ENCODE measurements at places on chromosomes 5 and 9. TPM values are rescaled to one million over a fixed set of nuclear protein-coding genes. Genes with fewer than 3 reads are reported as not detected.
A peak's percentile ranks its signal among the peaks of the same experiment; 100 is the strongest.

KIF3A gene
- total RNA-seq: 13.0 TPM

PCDHA1 gene
- under 0.01 TPM for total RNA-seq

RNF130 gene
- total RNA-seq: 9.7 TPM

DNA sequence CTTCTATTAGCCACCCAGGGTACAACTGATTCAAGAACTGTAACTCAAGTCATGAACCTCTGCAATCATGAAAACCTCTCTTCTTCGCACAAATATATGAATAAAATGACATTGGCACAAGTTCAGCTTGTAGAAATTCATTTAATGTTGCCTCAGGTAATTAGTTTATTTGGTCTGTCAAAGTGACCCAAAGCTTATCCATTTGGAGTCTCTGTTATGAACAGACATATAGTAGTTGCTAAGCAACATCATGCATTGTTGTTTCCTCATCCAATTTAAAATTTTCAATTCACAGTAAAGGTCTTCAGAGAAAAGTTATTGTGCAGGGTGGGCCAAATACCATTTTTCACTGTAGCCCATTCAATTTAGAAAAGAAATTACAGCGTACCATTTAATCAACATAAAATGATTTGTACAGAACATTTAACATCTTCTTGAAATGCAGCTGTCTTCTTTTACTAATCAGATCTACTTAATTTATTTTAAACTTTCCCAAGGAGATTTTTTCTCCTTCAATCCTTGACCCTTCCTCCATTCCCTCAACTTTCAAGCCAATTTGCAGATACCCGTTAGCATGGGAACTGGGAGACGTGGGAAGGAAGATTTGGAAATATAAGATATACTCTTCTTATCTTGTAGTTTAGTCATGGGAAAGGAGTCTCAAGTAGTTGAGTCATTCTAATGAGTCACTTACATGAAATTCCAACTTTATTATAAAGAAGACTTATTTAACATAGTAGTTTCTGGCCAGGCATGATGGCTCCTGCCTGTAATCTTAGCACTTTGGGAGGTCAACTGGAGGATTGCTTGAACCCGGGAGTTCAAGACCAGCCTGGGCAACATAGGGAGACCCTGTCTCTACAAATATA lies 231.3 kb downstream of the ATPSCKMT start:
- DNase-seq: peak; percentile 97

DNA sequence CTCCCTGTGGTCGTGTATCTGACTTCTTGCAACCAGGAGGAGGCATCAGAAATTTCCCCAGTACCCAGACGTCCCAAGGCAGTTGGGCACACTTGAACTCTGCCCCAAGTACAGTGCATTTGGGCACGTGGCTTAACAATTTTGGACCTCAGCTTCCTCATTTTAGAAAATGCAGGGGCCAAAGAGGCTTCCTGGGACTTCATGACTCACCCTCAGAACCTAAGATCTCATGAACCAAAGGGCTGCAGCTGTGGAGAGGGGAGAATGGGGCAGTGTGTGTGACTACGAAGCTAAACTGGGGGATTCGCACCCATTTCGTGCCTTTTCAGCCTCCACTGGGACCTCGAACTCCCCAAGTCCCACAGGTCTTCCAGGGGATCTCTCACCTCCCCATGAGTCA lies 59.2 kb downstream of the SYK start:
- DNase-seq: no peak

DNA sequence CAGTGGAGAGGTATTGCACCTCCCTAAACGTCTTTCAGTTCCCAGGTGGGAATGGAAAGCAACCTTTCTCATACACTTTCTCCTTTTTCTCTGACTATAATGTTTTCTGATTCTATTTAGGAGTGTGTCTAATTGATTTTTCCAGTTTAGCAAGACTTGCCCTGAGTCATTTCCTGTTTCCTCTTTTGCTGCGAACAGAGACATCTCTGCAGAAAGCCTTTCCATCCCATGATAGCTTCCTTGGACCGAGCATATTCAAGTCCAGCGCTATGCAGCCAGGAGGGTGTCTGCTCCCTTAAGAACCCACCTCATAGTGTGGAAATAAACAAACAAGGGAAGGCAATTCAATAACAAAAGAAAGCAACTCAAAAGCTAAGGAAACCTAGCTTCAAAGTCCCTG lies 60.0 kb upstream of the CDH6 start:
- DNase-seq: no peak

- DNase-seq: peak; percentile 6
Observed at GRCh38 chr5:13745508-13745907, 199.0 kb downstream of the DNAH5 start.
